Esophagus muscularis mucosa (tissue), 4 donors: ENCODE measurements at places on chromosomes 1 and 21. TPM values are rescaled to one million over a fixed set of nuclear protein-coding genes. Genes with fewer than 3 reads are reported as not detected.

Gene ZNF692
- total RNA-seq, result 19.4 TPM

Gene CCDC27
- total RNA-seq, result not detected

Gene EPHA2
- total RNA-seq, result 15.6 TPM

Gene DNAI4
- 5.3 TPM for total RNA-seq

Gene OR2M3
- total RNA-seq, result not detected

Gene GNL2
- 25.1 TPM for total RNA-seq

Gene OR10Z1
- total RNA-seq, result not detected

Gene PRR9
- total RNA-seq, result not detected

Gene CORT
- 0.33 TPM for total RNA-seq

- DNase-seq, result peak; percentile 29
Measured at GRCh38 chr1:59139396-59139795, 157.5 kb upstream of the FGGY start.

DNA sequence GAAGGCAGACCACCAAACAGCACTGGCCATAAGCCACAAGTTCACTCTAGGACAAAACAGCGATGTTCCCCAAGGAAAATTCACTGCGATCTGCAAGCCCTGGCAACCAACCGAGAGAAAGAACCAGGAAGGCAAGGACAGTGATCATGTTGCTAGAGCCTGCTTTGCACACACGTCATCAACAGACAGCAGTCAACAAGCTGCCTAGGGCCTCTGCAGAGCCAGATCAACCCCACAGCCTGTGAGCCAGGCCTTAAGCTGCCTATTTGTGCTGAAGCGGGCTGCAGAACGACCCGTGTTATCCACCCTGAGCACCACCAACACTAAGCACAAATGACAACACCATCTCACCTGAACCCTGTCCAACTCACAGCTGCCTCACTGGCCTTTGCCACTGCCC lies 6.2 kb upstream of the YRDC start:
- no peak for DNase-seq

- DNase-seq, result no peak
Measured at GRCh38 chr1:154710106-154710505, 102.1 kb upstream of the ADAR start.

GRCh38 chr1:172748201-172748600 lies 89.3 kb downstream of the FASLG start:
- DNase-seq, result no peak

- peak; percentile 91 for DNase-seq
Measured at GRCh38 chr1:111571987-111572386, 47.6 kb upstream of the RAP1A start.

- DNase-seq, result no peak
Measured at GRCh38 chr1:234628089-234628488, 18.1 kb upstream of the IRF2BP2 start.

GRCh38 chr1:2548068-2548589 lies 8.0 kb upstream of the TNFRSF14 start:
- DNase-seq, result no peak

DNA sequence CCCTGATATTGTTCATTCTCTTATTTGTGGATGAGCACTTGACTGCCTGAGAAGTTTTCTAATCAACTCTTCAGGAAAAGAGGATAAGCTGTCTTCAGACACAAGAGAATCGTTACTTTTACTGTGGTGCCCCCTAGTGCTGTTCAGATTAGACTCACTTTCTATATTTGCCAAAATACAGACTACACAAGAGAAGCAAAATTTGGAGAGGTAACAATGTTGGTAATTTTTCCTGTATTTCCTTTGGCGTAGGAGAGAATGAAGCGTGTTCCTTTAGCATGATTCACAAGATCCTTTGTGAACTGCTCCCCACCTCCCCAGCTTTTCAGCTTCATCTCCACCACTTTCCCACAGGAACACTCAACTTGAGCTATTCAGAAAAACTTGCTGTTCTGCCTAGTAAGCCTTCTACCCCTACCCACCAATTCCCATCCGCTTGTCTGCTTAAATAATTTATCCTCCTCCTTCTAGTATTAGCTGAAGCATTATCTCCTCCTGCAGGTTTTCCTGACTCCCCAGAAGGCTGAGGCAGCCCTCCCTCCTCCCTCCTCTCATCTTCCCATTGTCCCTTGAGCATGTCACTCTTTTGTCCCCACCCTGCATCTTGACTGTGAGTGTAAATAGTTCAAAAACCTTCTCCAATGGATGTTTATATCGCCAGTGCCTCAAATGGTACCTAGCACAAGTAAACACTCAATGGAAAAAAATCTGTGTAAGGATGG lies 4.5 kb downstream of the TNFSF4 start:
- DNase-seq, result no peak

DNA sequence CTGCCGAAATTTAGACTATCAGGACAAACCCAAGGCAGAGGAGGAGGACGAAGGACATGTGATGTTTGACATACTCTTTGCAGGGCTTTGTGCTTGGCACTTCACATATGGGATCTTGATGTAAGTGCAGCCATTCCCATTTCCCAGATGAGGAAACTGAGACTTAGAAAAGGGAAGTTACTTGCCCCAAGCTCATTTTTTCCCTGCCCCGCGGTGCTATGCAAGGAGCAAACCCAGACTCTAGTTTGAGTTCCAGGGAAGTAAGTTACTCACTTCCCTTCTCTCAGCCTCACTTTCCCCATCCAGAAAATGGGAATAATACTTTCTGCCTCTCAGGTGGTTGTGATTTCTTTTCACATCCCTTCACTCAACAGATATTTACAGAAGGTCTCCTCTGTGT lies 4.5 kb upstream of the FOXO6 start:
- no peak for DNase-seq

- no peak for DNase-seq
Measured at GRCh38 chr1:205670611-205671430, 9.5 kb downstream of the SLC45A3 start.

DNA sequence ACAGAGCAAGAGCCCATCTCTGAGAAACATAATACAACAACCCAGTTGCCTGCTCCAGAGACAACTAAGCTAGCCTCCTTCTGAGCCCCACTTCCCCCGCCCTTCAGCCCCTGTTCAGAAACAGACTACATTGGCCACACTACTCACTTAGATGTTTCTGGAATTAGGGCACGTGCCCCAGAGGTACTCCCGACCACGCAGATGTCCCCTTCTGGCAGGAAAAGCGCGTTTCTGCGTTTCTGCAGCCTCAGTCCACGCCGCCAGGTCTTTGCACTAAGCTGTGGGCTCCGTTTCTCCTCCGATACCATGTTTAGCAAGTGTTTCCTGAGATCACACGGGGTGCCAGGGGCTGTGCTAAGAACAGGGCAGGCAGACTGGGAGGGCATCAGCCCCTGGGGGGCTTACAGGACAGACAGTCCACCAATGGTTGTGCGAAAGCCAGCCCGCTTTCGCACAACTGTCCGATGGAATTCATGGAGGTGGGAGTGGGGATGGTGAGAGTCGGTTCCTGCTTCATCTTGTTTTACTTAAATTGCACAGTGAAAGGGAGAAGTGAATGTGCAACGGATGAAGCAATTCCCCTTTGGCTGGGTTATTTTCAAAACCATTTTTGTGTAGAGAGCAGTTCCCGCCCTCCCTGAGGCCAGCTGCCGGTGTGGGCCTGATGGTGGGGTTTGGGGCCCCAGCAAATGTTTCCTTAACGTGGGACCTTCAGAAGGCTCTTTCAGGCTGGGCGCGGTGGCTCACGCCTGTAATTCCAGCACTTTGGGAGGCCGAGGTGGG lies 2.7 kb downstream of the PIK3CD start:
- no peak for DNase-seq

DNA sequence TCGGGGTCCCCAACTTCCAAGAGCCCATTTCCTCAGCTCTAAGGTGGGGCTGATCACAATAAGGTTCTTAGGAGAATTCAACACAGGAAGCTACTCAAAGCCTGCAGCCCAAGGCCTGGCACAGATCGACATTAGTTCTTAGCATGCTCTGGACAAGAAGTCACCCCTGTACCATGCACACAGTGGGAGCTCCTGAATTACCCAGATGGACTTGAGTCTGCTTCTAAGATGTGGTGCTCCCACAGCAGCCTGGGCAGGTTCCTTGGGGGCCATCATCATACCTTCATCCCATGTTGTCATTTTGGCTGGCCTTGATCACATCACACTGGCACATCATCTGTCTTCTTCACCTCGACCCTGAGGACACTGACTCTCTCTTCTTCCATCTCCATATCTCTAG lies 153.3 kb upstream of the VAMP3 start:
- no peak for DNase-seq

- peak; percentile 91 for DNase-seq
Measured at GRCh38 chr21:33362044-33362555, 37.3 kb downstream of the IFNAR1 start.

DNA sequence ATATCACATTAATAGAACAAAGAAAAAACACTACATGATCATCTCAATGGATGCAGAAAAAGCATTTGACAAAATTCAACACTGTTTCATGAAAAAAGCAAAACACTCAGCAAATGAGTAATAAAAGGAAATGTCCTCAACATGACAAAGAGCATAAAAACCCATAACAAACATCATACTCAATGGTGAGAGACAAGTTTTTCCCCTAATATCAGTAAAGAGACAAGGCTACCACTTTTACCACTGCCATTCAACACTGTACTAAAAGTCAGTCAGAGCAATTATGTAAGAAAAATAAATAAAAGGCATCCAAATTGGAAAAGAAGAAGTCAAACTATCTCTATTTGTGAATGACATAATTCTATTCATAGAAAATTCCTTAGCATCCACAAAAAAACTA lies 64.3 kb downstream of the ZNF644 start:
- no peak for DNase-seq

- DNase-seq, result no peak
Measured at GRCh38 chr1:237166086-237166485, 124.1 kb downstream of the RYR2 start.

GRCh38 chr1:116671072-116671760 lies 3.7 kb upstream of the IGSF3 start:
- no peak for DNase-seq

DNA sequence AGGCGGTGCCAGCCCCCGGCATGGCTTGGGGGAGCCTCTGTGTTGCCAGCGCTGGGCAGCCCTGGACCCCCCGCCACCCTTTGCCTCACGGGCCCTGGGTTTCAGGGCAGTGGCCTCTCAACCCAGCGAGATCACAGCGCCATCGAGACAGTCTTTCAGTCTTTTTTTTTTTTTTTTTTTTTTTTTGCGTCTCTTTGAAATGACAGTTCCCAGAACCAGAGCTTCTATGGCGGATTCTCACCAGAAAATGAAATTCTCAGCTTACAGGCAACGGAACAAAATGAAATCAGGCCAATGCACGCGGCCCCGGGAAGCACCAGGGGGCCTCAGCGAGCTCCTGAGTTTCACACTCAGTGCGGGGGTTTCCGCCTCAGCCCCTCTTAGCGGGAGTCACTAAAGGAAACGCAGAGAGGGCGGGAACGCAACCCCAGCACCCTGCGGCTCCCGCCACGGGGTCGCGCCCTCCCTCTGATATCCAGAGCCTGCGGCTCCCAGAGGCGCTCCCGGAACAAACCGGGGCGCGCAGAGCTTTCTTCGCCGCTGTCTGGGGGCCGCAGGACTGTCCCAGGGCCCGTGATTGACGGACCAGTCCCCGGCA lies 8.0 kb upstream of the COL6A1 start:
- DNase-seq, result no peak

DNA sequence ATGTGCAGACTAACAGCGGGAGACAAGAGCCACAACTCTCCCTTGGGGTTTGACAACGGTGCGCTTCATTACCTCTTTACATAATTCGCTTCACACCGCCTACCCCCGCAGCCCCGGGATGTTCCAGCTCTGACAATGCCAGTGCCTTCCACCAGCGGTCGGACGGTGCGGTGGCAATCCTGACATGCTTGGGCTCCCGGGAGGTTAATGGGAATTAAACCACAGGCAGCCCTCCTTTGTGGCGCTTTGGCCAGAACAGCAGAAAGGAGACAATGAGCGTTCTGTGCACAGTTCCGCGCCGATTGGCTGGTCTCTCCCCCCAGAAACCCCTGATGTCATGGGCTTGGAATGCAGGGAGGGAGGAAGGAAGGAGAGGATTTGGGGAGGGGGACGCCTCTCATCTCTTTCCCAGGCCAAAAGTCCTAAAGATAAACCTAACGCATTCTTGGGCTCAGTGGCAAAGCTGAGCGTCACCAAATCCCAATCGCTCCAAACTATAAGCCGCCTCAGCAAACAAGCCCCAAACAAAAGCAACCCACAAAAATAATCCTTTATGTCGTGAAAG lies 1.3 kb downstream of the CNN3 start:
- peak; percentile 94 for DNase-seq

DNA sequence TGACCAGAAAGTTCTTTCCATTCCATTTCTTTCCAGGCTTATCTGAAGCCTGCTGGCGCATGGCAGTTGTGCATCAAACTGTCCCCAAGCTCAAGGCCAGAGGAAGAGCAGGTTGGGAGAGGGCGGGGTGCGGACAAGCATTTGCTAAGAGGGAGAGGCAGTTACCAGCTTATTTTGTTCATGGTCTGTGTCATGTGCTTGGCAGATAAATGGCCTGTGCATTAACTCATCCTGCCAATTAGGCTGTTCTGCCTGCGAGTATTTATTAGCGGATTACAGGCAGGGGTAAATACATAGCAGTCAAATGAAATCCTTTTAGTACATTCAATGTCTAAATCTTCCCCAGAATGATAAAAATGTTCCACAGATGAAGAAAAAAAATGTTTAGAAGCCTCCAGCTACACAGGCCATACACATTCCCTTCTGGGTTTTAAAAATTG lies 48.9 kb upstream of the B3GALNT2 start:
- DNase-seq, result no peak

DNA sequence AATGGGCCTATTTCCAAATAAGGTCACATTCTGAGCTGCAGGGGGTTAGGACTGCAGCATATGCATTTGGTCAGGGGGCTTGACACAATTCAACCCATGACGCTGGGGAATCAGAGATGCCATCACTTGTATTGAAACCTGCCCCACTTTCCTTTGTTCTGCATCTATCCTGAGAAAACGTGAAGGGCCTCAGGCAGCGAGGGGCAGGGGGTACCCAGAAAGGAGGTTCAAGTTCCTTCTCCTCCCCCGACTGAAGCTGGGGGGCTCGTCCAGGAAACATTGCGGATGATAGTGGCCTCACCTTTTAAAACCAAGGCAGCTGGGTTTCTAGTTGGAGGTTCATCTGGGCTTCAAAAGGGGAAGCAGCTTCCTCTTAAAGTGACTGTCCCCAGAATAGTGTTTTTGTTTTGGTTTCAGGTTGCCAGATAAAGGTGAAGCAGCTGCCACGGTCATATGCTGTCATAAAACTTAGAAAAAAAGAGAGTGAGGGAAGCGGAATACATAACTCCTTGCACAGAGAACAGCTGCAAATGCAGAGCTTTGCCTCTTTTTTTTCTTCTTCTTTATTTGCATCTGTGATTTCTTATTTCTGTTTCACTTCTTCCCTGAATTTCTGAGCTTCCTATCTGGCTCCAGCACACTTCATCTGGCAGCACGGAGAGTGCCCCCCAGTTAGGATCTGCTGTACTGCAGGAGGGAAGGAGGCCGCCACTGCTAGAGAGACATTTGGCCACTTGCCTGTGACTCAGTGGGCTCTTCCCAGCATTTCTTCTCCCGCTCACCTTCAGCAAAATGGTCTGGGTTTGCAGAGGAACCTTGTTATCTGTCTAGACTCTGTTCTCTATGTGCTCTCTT lies 142.0 kb downstream of the AJAP1 start:
- no peak for DNase-seq

DNA sequence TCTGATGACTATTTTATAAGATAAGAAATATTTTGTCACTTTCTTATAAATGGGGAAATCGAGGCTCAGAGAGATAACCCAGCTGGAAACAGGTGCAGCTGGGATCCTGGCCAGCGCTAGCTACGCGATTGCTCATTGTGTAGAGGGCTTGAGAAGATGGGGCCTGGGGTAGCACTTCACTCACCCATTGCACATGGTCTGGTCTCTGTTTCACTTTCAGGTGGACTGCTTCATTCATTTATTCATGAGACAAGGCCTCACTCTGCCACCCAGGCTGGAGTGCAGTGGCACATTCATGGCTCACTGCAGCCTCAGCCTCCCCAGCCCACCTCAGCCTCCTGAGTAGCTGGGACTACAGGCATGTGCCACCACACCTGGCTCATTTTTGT lies 23.8 kb downstream of the UBE4B start:
- no peak for DNase-seq
